ENCODE measurements at places on chromosomes 12 and 14. TPM values are rescaled to one million over a fixed set of nuclear protein-coding genes. Genes with fewer than 3 reads are reported as not detected.

- peak; percentile 39 for DNase-seq
Measured at GRCh38 chr12:51171884-51172514, 936 bp downstream of the TFCP2 start.

GRCh38 chr12:119227292-119227691 is 48.6 kb downstream of the HSPB8 start:
- peak; percentile 14 for DNase-seq

DNA sequence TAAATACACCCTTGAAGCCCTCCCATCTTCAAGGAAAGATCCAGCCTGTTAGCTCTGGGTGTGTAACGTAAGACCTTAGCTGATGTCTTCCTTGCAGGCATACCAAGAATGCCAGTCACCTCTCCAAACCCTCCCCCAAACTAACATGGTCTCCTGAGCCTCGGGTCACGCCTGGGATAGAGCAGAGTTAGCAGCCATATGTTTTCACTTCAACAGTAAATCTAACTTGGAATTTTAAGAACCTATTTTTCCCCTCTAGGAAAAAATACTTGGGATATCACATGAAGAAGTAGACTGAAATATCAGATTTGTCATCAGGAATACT is 27.9 kb downstream of the BCL2L14 start:
- no peak for DNase-seq

- DNase-seq = no peak
Measured at GRCh38 chr14:104382361-104383087, 197.0 kb upstream of the C14orf180 start.

DNA sequence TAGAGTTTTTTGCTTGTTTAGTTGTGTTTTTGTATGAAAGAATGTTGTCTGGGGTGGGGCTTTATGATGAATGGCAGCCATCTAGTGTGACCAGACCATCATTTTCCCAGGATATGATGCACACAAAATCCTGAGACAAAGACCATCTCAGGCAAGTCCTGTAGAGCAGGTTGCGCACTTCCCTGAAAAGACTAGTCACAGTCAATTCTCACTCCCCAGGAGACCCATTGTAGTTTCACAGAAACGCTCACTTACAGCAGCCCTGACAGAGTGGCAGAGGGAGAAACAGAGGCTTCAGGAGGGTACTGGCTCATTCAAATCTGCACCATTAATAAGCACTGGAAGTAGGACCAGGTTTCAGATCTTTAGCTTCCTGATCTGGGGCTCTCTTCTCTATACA is 183.2 kb downstream of the TMEM117 start:
- DNase-seq = no peak

DNA sequence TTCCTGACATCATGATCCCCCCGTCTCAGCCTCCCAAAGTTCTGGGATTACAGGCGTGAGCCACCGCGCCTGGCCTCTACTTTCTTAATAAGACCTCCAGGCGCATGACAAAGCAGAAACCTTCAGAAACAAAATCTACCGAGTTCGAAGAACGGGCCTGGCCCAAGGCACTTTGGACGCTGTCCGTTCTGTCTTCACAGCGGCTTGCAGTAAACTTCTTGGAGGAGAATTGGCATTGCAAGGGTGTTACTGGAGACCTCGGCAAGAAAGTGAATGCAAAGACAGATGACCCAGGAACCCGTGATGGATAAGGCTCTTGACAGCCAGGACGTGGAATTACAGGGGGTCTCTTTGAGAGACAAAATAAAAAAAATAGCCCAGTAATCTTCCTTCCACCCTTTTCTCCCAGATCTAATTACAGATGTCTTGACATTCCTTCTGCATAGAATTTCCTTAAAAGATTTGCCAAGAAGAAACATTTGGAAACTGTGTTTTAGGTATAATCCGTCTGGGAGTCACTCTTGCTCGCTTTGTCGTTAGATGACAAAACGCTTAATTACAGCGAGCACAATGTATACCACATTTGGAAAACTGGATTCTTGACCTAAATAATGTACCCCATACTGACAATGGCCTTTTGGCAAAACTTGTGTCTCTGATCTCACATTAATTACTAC is 83.2 kb upstream of the TBX3 start:
- no peak for DNase-seq

DNA sequence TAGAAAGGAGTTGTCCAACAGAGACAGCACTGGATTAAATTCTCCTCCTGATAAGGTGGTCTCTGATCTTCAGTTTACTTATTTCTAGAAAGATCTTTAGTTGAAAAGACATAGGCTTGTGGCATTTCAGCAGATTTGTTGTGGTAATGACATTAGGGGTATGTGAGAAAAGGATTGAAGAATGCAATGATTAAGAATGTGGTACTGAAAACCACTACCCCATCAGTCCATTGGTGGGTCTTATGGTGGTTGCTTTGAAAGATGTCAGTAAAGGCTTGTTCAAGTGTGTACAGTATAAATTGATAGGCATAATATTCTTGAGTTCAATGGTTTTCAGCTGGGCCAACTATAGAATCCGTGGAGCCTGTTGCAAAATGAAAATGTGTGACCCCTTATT is 10.8 kb downstream of the PPFIBP1 start:
- DNase-seq = no peak

GRCh38 chr12:73465106-73465505 is 1072.5 kb upstream of the ATXN7L3B start:
- DNase-seq = no peak

GRCh38 chr12:112325622-112326207 is 56.5 kb downstream of the HECTD4 start:
- DNase-seq = no peak

- no peak for DNase-seq
Measured at GRCh38 chr12:65930114-65930828, 106.0 kb downstream of the HMGA2 start.

- no peak for DNase-seq
Measured at GRCh38 chr12:120842595-120842994, 61.6 kb downstream of the SPPL3 start.

DNA sequence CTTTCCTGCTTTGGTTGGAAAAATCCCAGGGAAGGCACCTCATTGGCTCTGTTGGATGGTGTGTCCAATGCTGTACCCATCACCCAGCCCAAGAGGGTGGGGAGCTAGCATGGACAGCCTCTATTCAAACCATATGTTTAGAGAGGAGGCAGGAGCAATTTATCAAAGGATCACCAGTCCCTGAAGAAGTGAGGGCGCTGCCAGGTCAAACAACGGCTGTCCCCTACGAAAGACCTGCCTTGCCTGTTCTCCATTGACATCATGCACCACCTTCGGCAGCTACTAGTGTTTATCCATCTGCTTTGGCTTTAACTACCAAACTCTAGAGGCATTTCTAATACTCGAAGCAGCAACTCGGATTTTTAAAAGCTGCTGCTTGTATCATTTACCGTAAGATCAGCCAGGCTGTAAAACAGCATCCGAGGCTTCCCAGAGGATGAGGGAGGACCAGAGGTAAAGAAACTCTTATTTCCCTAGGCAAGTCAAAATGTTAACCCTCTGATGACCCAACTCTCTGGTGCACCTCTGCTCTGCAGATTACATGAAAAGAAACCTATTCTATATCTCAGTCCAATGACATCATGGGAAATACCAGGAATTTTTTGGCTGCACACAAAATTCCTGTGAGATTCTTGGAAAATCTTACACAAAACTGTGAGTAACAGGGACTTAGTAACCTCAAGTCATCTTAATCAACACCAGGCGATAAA is 720.9 kb upstream of the TBX3 start:
- DNase-seq = peak; percentile 89

DNA sequence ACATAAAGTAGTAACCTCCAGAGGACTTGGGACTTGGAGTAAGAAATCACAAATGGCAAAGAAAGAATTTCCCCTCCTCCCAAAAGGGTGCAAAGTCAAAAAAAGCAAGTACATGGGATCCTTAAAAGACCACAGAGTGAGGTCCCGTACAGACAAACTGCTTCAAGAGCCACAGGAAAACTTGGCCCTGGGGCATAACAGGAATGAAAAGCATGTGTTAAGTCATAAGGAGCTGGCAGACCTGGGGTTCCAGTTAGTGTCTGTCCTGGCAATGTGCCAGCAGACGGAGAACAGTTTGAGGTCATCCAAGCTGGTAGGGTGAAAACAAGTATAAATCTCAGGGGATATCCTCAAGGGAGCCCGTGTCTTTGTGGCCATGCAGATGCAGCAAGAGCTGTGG is 73.2 kb downstream of the HSD17B6 start:
- peak; percentile 96 for DNase-seq

- peak; percentile 20 for DNase-seq
Measured at GRCh38 chr14:57480051-57480450, 13.6 kb downstream of the CCDC198 start.

DNA sequence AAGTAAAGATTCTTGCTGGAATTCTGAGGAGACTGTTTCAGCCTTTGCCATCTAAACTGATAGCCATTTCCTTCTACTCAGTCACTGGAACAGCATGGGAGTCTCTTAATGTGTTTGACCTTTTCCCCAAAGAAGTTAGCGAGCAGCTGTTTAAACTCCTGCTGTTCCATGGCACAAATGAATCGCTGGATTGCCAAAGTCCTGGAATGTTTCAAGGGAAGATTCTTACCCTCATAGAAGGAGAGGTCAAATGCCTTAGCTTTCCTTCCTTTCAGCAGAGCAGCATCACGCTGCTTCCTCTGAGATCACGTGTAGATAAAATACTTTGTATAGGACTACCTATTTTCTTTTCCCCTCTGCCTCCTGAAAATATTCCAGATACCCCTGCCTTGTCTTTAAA is 10.5 kb upstream of the NR2C1 start:
- no peak for DNase-seq

DNA sequence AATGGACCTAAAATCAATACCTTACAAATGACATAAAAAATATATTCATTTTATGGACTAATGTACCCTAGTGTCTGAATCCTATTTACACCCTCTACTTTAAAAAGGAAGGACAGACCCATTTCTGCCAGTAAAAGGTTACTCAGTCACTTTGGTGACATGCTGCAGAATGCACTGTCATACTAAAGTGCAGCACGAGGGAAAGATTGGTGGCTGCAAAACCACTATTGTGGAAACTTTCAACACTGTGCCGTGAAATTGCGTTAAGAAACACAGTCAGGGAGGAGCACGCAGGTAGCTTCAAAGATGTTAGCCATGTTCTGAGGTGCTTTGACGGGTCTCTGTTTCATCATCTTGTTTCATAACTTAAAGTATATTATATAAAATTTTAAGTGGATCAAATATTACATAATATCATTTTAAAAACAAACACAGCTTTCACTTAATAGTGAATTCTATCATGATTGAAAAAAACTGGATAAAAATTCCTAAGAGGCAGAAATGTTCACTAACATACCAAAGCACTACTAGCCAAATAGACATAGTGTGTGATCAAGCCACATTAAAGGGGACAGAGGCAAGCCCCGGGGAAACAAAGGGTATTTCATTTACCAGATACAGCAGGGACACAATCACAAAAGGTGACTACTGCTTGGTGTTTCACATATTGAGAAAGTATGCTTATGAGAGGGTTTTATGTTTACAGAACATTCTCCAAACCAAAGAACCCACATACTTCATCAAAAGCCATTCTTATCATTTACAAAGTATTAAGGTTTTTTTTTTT is 330.8 kb upstream of the SOX5 start:
- DNase-seq = no peak

DNA sequence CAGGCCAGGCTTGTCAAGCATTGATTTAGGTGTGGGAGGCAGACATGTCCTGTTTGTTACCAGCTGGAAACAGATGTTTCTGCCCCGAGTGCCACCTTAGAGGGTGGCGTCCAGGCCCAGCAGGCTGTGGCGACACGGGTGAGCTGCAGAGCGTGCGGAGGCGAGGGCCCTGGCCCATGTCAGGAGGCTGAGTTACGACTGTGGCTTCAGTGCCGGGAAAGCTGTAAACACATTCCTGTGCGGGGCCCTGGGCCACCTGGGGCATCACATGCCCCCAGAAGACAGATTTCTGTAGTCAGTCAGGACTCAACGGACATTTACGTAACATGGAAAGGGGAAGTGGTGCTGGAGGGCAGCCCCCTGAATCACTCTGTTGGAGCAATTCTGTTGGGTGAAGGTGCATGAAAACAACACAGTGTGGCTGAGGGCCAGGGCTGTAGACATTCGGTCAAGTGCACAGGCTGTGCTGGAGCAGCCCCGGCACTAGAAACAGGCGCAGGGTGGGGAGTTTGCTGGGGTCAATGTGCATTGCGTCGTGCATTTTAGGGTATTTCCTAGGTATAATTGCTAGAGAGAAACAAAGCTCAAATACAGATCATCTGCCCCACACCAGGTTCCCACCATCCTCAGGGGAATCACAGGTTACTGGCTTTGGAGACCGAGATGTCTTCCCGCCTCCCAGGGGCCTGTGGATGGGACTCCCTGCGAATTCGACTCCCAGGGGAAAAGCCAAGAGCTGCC is 291.8 kb downstream of the TMEM121 start:
- DNase-seq = no peak

- DNase-seq = no peak
Measured at GRCh38 chr12:14961466-14962152, at the start of gene ARHGDIB. TSS of gene ARHGDIB (minus strand) at chr12:14961601. CDS start at chr12:14950712, 10,889 bp downstream.

FLRT2 gene
- not detected for total RNA-seq

IPO8 gene
- 14.7 TPM for total RNA-seq

OR6C2 gene
- total RNA-seq = not detected

LRRC10 gene
- not detected for total RNA-seq

LALBA gene
- total RNA-seq = not detected

ZNF410 gene
- 110 TPM for total RNA-seq

C12orf50 gene
- not detected for total RNA-seq

CCNK gene
- total RNA-seq = 12.2 TPM
